ENCODE measurements at places on chromosomes 2 and 18. TPM values are rescaled to one million over a fixed set of nuclear protein-coding genes. Genes with fewer than 3 reads are reported as not detected.

- no peak overlapping the region for H3K27ac ChIP-seq
- no peak for DNase-seq
- H3K27me3 ChIP-seq: no peaks in the 10 kb centered on the region
- H3K4me1 ChIP-seq: no peaks in the 10 kb centered on the region
These were observed 170.1 kb downstream of the FHOD3 start for GRCh38 chr18:36467614-36468013.

- no peaks in the 10 kb centered on the region for H3K27me3 ChIP-seq
- H3K27ac ChIP-seq: no peak overlapping the region
- DNase-seq: no peak
These were observed 36.8 kb upstream of the VPS54 start for GRCh38 chr2:64056021-64056420.

GRCh38 chr2:168601741-168602140 is 145.7 kb downstream of the CERS6 start:
- no peak overlapping the region for H3K27ac ChIP-seq
- peaks cover 22% of the 10 kb centered on the region for H3K36me3 ChIP-seq
- H3K27me3 ChIP-seq: no peaks in the 10 kb centered on the region
- no peak overlapping the region for H3K4me3 ChIP-seq

GRCh38 chr2:207285473-207285815 is 119.7 kb upstream of the KLF7 start:
- no peak for DNase-seq
- peaks cover 33% of the 10 kb centered on the region for H3K4me1 ChIP-seq
- no peak overlapping the region for H3K4me3 ChIP-seq
- no peaks in the 10 kb centered on the region for H3K27me3 ChIP-seq
- H3K27ac ChIP-seq: no peak overlapping the region

DNA sequence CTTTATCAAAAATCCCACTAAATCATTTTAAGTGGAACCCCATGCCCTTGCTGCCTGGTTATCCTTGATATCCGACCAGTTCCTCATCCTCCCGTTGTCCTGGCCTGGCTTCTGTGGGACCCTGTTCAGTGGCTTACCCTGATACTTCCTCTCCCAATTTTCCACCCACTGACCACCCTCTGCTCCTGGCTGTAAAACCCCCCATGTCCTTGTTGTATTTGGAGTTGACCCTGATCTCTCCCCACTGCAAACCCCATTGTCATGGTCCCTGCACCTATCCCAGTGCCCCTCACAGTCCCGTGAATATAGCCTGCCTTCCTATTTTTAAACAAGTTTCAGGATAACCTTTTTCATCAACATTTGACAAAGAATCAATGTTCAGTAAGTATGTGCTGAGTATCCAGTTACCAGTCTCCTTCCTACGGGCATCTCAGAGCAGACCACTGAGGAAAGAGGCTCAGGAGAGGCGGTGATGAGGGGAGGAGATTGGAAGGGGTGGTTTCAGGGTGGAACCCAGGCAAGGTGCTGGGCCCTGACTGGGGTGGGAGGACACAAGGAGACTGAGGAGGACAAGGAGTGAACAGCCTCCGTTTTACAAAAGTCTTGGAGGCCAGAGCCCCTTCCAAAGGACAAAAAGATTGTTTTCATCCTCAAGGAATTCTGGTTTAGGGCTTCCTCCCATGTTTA is 131.8 kb downstream of the PXDN start:
- H3K4me3 ChIP-seq: no peak overlapping the region
- H3K4me1 ChIP-seq: no peaks in the 10 kb centered on the region
- peaks cover 3% of the 10 kb centered on the region for H3K27me3 ChIP-seq
- H3K36me3 ChIP-seq: no peaks in the 10 kb centered on the region
- H3K27ac ChIP-seq: no peak overlapping the region

DNA sequence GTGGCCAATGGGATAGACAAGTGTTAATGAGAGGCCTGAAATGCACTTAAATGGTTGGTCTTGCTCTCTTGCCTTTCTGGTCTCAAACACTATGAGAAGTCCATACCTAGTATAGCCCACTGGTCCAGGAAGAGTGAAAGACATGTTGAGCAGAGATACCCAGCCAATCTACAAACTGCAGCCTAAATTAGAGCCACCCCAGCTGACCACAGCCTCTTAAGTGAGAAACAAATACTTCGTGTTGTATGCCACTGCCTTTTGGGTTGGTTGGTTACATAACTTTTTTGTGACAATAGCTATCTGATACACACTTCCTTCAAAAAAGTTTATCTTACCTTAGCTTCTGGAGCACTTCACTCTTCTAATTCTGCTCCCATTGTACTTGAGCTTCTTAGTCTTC is 8.8 kb upstream of the EXOC6B start:
- H3K27me3 ChIP-seq: peaks cover 11% of the 10 kb centered on the region
- H3K27ac ChIP-seq: no peak overlapping the region
- H3K36me3 ChIP-seq: no peaks in the 10 kb centered on the region
- no peak overlapping the region for H3K4me3 ChIP-seq
- H3K4me1 ChIP-seq: peaks cover 23% of the 10 kb centered on the region

DNA sequence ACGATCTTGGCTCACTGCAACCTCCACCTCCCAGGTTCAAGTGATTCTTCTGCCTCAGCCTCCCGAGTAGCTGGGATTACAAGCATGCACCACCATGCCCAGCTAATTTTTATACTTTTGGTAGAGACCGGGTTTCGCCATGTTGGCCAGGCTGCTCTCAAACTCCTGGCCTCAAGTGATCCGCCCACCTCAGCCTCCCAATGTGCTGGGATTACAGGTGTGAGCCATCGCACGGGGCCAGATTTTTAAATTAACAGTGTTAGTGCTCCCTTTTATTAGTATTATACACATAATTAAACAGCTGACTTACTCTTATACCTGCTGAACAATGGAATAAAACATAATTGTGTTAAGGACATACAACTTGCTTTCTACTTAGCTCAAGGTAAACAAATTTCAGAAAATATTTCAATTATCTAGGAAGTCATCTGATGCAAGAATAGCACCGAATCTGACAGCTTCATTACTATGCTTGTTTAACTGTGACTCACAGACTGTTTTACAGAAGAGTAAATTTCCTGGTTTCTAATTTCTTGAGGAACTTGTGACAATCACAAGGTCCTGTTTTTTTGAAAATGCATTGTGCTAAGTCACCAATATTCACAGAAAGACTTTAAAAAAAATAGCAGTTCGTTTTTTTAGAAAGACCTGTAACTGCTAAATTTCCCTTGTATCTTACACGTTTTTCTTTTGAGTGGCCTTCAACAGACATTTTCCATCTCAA is 51.2 kb downstream of the SPIRE1 start:
- H3K4me3 ChIP-seq: no peak overlapping the region
- H3K4me1 ChIP-seq: peaks cover 12% of the 10 kb centered on the region
- no peak overlapping the region for H3K27ac ChIP-seq
- no peak for DNase-seq
- H3K36me3 ChIP-seq: no peaks in the 10 kb centered on the region
- peaks cover 8% of the 10 kb centered on the region for H3K27me3 ChIP-seq

- DNase-seq: no peak
- H3K4me3 ChIP-seq: no peak overlapping the region
- H3K4me1 ChIP-seq: no peaks in the 10 kb centered on the region
- no peak overlapping the region for H3K27ac ChIP-seq
These were observed 1102.6 kb upstream of the PIK3C3 start for GRCh38 chr18:40852406-40852805.

Gene CPO
- total RNA-seq: not detected

GRCh38 chr18:77567205-77567604 is 317.6 kb downstream of the GALR1 start:
- no peak for DNase-seq
- no peak overlapping the region for H3K27ac ChIP-seq
- no peak overlapping the region for H3K4me3 ChIP-seq
- peaks cover 2% of the 10 kb centered on the region for H3K27me3 ChIP-seq
- H3K36me3 ChIP-seq: no peaks in the 10 kb centered on the region

DNA sequence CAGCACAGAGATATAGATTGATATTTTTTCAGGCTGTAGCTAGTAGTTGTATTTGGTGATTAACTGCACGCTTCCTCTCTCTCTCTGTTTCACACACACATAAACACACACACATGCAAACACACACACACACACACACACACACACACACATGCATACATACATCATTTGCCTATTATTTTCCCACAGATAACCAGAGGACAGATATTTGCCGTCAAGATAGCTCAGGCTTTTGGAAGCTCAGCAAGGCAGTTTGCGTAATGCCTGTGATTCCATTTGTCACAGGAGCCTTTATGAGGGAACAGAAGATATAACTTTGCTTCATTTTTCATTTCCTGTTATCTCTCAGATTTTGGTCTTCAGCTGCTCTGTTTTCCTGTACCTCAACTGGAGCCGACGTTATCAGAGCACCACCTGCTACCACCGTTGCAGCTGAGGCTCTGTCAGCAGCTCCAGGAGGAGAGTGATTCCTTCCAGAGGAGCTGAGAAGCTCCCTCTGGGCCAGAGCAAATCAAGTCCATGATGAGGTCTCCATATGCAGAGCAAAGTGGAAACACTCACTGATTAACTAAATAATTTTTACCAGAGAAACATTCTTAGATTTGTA is 341.9 kb upstream of the PIK3C3 start:
- no peak for DNase-seq
- H3K27ac ChIP-seq: no peak overlapping the region
- H3K4me1 ChIP-seq: no peaks in the 10 kb centered on the region
- H3K36me3 ChIP-seq: no peaks in the 10 kb centered on the region

DNA sequence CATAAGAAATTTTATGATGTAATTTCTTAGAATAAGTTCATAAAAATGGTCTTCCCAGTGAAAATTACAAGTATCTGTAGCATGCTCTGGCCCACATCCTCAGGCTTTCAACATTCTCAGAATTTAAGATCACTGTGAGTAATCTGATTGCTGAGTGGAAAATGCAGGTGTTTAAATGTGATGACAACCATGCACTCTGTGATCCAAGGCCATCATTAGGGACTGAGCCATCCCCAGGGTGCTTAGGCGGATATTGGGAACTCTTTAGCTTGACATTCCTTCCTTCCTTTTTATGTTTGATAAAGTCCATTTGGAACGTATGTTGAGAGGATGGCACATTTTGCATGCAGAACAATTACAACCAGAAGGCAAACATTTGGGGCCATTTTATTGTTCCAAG is 95.5 kb downstream of the ARL4C start:
- peak overlapping the region; percentile 77 for H3K27ac ChIP-seq
- peaks cover 21% of the 10 kb centered on the region for H3K36me3 ChIP-seq
- no peak overlapping the region for H3K4me3 ChIP-seq

DNA sequence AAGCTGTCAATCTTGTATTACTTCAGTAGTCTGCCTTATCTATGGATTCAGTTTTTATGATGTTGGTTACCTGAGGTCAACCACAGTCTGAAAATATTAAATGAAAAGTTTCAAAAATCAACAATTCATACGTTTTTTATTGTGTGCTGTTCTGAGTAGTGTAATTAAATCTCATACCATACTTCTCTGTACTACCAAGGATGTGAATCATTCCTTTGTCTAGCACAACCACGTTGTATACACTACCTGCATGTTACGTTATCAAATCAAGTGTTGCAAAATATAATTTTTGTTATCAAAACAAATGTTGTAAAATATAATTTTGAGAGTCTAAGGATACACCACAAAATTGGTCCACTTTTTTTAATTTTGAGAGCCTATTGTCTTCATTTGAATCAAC is 590.2 kb upstream of the SETBP1 start:
- no peaks in the 10 kb centered on the region for H3K4me1 ChIP-seq
- no peaks in the 10 kb centered on the region for H3K36me3 ChIP-seq
- no peaks in the 10 kb centered on the region for H3K27me3 ChIP-seq
- no peak for DNase-seq
- H3K4me3 ChIP-seq: no peak overlapping the region

DNA sequence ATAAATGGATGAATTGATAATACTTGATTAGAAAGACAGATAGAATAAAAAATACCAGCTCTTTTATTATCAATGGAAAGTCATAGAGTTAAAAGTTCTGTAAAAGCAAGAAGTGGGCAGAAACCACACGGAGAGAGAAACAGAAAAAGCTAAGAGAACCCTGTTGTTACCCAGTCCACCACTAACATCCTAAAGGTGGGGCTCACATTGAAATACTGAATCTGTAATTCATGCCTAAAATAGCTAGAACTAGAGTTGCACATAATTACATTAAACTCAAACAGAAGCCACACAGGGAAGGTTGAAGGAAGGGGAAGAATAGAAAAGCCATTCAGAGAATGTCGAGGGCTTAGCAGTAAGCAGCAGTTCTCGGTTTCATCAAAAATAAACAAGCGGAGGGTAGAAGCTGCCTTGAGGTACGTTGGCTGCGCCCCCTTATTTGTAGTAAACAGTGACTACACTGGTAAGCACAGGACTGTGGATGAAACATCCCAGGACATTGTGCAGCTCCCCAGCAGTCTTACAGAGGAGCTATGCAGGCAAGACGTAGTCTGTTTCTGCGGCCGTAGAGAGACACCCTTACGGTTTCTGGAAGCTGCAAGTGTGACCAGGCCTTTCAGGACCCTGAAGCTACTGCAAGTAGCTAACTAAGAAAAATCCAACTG is 1247.0 kb upstream of the GYPC start:
- no peaks in the 10 kb centered on the region for H3K4me1 ChIP-seq

DNA sequence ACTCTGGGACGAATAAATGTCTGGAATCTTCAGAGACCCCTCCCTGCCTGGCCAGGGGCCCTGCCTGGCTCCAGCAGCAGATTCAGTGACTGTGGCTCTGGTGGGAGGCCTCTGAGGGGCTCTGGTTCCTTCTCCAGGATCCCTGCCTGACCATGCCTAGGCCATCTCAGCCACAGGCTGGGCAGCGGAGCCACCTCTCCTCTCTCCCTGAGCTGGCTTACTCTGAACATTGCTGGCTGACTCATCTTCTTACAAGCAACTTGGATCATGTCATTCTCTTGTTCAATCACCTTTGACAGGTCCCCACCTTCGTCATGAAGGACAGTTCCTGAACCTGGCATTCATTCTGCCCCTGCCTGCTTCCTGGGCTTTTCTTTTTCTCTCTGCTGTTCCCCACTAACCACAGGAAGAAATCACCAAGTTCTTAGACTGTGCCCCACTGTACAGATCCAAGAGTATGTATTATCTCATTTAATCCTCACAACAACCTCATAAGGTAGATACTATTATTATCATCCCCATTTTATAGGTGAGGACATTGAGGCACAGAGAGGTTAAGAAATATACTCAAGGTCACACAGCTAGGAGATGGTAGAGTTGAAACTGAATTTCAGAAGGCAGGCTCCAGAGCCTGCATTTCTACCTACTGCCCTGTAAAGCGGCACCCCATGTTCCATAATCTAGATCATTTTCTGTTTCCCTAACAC is 155.5 kb upstream of the SMAD2 start:
- no peak overlapping the region for H3K4me3 ChIP-seq
- no peaks in the 10 kb centered on the region for H3K4me1 ChIP-seq

Gene PAX3
- not detected for total RNA-seq

DNA sequence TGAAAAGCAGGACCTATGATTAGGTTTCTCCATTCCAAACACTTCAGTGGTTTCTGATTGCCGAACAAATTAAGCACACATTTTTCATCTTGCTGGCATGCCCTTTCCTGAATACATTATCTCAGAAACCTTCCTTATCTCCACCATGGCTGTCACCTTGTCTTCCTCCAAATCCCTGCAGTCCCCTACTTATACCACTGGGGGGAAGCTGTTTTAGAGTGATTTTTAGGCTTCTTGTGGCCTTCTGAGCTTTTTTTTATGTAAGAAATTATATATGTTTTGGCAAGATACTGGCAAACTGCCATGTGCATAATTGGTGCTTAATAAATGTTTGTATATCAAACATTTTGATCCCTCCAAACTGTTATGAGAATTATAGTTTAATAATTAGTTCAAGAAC is 229.2 kb downstream of the MYT1L start:
- no peak overlapping the region for H3K27ac ChIP-seq
- H3K4me1 ChIP-seq: no peaks in the 10 kb centered on the region
- peaks cover 7% of the 10 kb centered on the region for H3K27me3 ChIP-seq
- H3K4me3 ChIP-seq: no peak overlapping the region
- no peak for DNase-seq
- no peaks in the 10 kb centered on the region for H3K36me3 ChIP-seq

Gene NTSR2
- not detected for total RNA-seq
